Activated CD8-positive, alpha-beta memory T cell treated with anti-CD3 and anti-CD28 coated beads for 4 hours (primary cell): ENCODE measurements at places on chromosomes 1 and 21.

GRCh38 chr21:26433386-26433785 lies 139.7 kb downstream of the CYYR1 start:
- no peak for DNase-seq

DNA sequence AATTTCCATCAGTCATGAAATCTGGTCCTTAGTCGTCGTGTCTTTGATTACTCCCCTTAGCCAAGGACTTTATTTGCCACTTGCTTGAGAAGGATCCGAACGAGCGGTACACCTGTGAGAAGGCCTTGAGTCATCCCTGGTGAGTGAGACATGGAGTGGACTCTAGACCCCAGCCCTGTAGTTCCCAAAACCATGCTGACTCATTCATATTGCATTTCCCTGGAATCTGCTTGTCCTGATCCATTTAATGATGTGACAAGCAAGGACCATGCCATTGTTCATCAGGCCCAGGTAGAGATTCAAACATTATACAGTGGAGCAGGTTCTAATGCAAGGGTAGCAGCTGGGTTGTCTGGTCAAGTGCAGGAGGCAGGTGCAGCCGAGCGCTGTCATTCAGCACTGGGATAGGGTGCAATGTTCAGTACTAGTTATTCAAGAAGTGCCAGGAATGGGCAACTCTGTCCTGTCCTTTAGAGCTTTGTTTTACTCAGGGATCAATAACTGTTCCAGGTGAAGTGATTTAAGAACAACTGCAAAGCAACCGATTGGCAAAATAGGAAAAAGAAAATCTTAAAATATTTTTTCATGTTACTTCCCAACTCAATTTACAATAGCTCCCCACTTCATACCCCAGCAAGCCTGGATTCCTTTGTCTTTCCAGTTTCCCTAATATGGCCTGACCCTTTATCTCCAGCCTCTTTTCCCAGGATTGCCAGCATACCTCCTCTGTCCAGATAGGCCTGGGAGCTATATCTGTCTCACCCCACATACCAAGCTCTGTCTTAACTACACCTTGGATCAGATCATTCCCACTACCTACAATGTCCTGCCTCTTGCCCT lies 26.5 kb downstream of the CAMK1G start:
- no peak for DNase-seq

- no peak for DNase-seq
These were observed 24.4 kb downstream of the C4BPA start for GRCh38 chr1:207128336-207128921.

GRCh38 chr1:164991763-164992314 lies 364.7 kb downstream of the LMX1A start:
- DNase-seq = no peak

- no peak for DNase-seq
These were observed 64.7 kb downstream of the SNRPE start for GRCh38 chr1:203926025-203926540.

DNA sequence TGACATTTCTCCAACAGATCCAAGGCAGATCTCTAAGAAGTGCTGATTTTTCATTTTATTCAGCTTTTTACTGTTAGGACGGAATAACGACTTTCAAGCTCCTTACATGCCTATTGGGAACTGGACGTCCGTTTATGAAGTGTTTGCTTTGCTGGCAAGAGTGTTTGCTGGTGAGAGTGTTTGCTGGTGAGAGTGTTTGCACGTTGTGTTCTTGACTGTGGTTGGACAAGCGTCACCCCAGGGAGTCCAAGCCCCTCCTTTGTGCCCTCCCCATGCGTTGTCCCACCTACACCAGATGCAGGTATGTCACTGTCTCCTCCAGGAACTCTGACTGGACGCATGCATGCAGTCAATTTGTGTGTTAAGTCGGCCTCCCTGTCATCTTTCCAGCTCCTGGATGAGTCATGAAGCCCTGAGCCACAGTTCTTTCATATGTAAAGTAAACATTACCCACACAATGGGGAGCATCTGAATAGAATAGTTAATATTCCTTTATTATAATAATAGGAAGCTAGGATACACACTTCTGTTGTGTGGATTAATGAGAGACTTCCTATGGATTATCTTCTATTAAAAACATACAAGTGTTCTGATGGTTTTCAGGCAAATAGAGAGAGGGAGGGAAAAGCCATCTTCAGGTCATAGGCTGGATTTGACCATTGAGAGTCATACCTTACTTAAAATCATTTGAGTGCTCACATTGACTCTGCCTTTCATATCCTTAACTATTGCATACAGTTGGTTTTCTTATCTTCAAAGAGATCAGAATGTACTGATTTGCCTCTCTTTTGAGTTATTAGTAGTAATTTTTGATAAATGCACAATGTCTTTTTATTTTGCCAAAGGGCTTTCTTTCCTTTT lies 119.2 kb downstream of the GALNT2 start:
- no peak for DNase-seq

GRCh38 chr1:44312399-44313196 lies 42.5 kb downstream of the ERI3 start:
- DNase-seq = no peak

DNA sequence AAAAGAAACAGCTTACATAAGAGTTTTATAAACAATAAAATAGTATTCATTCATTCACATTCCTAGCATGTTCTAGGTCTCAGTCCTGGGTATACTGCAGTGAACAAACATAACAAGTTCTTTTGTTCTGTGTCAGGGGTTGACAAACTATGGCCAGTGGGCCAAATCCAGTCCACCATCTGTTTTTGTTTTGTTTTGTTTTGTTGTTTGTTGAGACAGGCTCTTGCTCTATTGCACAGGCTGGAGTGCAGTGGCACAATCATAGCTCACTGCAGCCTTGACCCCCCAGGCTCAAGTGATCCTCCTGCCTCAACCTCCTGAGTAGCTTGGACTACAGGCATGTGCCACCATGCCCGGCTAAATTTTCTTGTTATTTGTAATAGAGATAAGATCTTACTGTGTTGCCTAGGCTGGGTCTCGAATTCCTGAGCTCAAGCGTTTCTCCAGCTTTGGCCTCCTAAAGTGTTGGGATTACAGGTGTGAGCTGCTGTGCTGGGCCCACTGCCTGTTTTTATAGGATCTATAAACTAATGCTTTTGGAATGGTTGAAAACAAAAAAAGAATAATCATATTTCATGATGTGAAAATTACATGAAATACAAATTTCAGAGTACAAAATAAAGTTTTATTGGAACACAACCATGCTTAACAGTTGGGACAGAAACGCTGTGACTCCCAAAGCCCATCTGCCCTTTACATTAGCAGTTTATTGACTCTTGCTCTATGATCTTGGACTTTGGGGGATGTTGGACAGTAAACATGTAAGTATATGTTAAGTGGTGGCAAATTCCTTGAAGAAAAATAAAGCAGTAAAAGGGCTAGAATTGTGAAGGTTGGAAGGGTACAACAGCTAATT lies 17.9 kb downstream of the CAPZA1 start:
- no peak for DNase-seq

DNA sequence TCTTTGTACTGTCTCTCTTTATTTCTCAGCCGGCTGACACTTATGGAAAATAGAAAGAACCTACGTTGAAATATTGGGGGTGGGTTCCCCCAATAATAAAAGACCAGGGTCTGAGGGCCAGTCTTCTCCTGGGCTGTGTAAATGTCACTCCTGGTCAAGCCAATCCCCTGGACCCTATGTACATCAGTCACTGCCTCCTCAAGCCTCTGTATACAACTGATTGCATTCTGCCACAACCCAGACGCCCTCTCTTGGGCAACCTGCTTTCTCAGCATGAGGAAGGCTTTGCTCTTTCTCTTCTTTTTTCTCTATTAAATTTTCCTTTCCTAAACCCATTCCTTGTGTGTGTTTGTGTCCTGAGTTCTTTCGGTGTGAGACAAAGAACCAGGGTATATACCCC lies 84.1 kb upstream of the SERBP1 start:
- no peak for DNase-seq

- no peak for DNase-seq
These were observed 110.1 kb downstream of the POU2F1 start for GRCh38 chr1:167330601-167331293.

DNA sequence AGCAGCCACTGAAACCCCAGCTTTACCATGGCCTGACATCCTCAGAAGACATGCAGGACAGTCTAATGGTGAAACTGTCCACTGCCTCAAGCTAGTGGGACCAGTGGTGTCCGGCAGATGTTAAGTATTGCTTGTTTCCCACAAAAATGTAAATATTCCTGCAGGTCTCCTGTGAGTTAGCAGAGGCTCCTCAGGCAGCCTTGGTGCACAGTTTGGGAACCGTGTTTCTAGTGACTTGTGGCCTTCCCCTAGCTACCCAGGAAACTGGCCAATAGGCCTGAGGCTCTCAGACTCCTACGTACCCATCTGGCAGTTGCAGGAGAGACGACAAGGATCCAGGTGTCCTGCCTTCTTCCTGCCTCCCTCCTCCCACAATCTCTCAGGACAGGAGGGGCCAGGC lies 142.4 kb downstream of the CAMTA1 start:
- no peak for DNase-seq

GRCh38 chr1:200305806-200306205 lies 104.0 kb downstream of the ZNF281 start:
- DNase-seq = no peak

- DNase-seq = no peak
These were observed 853 bp upstream of the ATP1A1 start for GRCh38 chr1:116372191-116372590.

DNA sequence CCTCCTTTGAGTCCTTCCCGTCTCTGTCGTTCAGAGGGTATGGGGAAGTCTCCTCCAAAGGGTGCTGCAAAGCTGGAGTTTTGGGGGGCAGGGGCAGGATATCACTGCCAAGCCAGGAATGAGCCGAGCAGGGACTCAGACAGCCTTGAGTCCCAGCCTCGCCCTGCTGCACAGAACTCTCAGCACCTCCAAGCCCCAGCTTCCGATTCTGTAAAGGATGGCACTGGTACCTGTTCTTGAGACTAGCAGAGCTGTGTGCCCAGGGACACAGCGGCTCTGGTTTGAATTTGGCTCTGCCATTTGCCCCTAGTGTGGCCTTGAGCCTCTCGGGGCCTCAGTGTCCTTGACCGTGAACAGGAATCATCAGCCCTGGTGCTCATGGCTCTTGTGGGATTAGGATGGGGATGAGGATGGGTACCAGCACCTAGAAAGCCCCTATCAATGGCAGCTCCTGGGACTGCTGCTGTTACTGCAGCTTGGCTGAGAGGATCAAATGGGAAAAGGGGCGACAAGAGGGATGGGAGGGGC lies 1.5 kb upstream of the FBLIM1 start:
- no peak for DNase-seq

DNA sequence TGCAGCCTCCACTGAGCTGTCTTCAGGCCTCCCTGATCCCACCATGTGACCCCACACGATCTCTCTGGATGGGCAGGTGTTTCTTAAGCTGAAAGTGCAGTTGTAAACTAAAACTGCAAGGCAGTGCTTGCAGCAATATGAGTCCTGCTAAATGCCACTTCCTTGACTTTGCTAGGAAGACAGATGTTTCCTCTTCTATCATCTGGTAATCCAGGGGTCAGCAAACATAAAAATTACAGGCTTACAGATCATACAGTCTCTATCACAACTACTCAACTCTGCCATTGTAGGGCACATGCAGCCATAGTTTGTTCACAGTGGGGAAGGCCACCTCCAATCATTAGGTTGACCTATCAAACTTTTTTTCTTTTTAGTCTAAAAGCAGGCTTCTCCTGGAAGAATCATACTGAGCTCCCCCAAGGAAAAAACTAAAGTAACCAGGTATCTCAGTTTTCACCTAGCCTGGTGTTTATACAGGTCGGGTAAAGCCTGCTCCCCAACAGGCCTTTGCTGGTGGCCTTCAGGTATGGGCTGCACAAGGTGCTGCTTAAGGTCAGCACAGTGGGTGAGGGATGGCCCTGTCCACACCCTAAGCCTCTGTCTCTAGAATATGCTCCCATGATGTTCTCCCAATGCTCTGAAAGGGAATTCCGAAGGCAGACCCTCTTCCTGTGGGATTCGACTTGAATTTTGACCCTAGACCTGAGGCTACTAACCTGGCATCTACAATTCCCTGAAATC lies 10.8 kb downstream of the ABCA4 start:
- no peak for DNase-seq

DNA sequence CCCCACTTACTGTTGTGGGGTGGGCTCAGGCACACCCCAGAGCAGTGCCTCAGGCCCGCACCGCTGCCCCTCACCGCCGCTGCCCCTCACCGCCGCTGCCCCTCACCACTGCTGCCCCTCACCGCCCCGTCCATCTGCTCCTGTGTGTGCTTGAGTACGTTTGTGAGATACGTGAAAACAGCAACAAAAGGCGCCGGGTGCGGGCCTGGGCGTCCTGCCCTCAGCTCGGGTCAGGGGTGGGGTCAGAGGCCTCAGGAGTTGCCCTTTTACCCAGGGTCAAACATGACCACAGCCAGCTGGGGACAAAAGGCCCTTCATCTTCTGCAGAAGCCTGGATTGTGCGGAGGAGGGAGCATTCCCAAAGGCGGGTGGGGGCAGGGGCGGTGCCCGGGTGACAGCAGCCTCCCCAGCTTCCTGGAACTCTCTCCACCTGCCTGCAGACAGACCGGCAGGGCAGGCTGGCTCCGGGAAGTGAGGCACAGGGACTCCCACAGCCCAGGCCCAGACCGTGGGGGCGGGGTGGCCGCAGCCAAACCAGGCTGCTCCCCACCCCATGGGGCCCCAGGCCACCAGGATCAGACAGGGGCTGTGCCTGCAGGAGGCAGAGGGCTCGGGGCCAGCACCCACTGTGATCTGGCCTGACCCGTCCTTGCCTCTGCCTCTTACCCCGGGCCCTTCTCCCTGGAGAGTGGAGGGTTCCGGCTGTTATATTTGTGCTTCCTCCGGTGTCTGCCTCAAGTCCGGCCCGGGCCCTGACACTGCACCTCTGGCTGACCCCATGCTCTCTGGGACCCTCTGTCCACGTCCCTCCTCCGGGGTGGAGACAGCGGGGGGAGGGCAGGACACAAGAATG lies 2.3 kb upstream of the VWA1 start:
- DNase-seq = no peak

- no peak for DNase-seq
These were observed 2.3 kb downstream of the EPS8L3 start for GRCh38 chr1:109761227-109762038.

GRCh38 chr1:14699620-14700019 lies 101.1 kb downstream of the KAZN start:
- DNase-seq = no peak

DNA sequence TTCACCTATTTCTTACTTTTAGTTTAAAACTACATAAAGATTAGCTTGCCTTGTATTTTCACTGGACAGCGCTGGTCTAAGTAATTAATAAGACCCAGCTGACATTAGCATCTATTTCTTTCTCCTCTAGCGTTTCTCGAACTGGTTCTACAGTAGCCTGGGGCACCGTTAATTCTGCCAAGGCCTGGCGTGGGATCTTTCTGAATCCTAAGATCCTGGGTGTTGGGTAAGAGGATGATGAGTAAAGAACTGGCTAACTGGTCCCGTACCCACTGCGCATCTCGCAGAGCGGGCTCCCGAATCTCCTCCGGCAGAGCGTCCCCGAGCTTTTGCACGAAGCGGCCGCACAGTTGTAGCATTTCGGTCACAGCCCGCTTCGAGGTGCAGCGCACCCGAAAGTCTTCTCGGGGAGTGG lies 309 bp downstream of the NSL1 start:
- DNase-seq = no peak

DNA sequence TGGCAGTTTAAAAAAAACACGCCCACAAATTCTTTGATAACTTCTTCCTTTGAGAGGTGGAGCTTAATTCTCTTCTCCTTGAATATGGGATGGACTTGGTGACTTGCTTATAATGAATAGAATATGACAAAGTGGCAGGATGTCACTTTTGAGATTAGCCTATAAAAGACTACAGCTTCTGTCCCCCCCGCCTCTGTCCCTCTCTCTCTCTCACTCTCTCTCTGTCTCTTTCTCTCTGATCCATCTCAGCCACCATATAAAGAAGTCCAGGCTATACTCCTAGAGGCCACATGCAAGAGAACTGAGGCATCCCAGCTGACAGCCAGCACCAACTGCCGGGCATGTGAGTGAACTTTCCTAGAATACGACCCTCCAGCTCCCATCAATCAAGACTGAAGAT lies 7.7 kb upstream of the DMBX1 start:
- no peak for DNase-seq
